ENCODE measurements at places on chromosomes 6 and 20. TPM values are rescaled to one million over a fixed set of nuclear protein-coding genes. Genes with fewer than 3 reads are reported as not detected.

C6orf141 gene
- 0.89 TPM for total RNA-seq

SYTL3 gene
- total RNA-seq = 0.28 TPM

MTHFD1L gene
- total RNA-seq = 67.6 TPM

ABHD16B gene
- not detected for total RNA-seq

DDO gene
- total RNA-seq = not detected

PROCR gene
- not detected for total RNA-seq

SLC25A27 gene
- total RNA-seq = 8.4 TPM

ACOT8 gene
- 15.3 TPM for total RNA-seq

PRICKLE4 gene
- total RNA-seq = 4.1 TPM

Data from neural crest cell (in vitro differentiated cells).